ENCODE measurements at places on chromosomes 3 and 15.

- DNase-seq, result no peak
These were observed 238.3 kb upstream of the SLITRK3 start for GRCh38 chr3:165434516-165434915.

GRCh38 chr3:183369117-183369516 is 59.3 kb downstream of the MCF2L2 start:
- DNase-seq, result peak; percentile 99

DNA sequence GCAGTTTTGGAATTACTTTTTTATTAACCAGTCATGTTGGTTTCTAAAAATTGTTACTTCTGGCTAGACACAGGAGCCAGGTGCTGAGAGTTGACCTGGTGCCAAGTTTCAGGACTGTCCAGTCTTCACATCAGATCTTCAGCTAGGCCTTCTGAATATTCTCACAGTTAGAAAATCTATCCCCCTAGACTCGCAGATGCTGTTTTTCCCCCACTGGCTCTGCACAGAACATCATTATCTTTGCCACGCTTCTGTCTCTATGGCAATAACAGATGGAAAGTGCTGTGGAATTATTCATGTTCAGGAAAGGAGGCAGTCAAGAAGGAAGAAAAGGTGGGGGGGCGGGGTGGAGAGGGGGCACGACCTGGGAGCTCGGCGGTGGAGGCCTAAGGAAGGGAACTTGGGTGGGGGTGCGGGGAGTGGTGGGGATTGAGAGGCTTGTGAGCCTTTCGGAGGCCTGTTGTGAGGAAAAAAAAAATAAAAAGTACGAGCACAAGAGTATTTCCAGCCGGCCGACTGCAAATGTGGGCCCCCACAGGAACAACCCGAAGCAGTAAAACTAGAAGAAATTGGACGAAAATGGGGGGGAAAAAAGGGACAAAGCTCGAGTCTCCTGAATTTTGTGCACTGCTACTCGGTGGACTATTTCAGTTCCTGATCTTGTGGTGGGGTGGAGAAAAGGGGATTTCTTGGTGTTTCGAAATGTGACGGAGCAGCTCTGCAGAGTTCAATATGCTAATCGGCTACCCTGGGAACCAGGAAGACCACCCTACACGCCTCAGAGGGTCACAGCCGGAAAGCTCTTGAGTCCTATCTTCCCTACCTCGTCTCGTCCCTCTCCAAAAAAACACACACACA is 1.5 kb upstream of the SKIL start:
- DNase-seq, result peak; percentile 86

GRCh38 chr15:81293728-81294515 is 30.0 kb downstream of the STARD5 start:
- DNase-seq, result peak; percentile 91

DNA sequence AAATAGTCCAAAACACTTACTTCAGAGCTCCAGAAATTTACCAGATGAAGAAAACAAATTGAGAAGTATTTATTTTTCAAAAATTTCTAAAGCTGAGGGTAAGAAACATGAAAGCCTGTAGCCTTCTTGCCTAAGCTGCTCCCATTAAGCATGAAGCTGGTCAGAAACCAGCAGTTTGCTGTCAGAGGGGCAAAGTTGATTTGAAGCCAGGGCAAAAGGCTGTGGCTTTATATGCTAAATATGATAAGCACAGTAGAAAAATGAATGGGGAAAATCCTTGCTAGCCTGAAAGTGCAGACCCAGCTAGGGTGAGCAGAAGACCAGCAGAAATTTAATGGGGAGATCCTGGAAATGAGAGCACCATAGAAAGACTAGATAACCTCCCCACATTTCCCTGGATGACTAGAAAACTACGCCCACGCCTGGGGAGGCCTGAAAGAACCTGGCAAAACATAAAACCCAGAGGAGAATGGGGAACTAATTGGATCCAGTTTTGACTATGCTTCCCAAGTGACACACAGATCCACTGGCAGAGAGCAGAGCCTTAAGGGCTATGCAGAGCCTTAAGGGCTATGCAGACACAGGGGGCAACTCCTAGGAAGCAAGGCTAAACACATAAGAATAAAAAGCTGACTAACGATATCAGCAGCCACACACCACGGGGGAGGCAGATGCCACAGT is 43.0 kb upstream of the HEG1 start:
- no peak for DNase-seq

- DNase-seq, result peak; percentile 53
These were observed 152.2 kb downstream of the IGSF11 start for GRCh38 chr3:118882353-118882947.

DNA sequence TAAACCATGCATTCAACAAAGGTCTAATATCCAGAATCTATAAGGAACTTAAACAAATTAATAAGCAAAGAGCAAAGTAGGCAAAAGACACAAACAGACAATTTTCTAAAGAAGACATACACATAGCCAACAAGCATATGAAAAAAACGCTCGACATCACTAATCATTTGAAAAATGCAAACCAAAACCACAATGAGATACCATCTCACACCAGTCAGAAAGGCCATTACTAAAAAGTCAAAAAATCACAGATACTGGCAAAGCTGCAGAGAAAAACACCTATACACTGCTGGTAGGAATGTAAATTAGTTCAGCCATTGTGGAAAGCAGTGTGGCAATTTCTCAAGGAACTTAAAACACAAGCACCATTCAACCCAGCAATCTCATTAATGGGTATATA is 53.8 kb downstream of the FSIP1 start:
- DNase-seq, result no peak

DNA sequence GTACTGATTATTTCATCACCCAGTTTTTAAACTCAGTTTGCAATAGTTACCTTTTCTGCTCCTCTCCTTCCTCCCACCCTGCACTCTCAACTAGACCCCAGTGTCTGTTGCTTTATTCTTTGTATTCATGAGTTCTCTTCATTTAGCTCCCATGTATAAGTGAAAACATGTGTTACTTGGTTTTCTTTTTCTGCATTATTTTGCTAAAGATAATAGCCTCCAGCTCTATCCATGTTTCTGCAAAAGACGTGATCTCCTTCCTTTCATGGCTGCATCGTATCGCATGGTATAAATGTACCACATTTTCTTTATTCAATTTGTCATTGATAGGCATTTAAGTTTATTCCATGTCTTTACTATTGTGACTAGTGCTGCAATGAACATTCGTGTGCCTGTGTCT is 79.0 kb downstream of the NAALADL2 start:
- DNase-seq, result no peak

DNA sequence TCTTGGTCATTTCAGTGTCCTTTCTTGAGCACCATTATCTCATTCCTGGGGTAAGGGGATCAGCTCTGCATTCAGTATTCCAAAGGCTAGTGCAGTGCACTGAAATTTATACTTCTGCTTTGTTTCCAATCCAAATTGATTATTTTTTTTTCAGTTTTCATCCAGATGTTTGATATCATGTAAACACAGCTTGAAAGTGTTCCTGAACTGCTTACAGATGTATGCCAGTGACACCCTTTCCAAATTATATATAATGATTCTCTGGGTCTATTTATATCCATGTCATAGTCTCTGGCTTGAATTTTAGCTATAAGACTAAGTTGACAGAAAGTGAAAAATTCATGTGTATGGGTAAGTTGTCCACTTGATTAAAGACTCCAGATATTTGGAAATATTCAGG is 11.8 kb upstream of the TNFAIP8L3 start:
- DNase-seq, result no peak

DNA sequence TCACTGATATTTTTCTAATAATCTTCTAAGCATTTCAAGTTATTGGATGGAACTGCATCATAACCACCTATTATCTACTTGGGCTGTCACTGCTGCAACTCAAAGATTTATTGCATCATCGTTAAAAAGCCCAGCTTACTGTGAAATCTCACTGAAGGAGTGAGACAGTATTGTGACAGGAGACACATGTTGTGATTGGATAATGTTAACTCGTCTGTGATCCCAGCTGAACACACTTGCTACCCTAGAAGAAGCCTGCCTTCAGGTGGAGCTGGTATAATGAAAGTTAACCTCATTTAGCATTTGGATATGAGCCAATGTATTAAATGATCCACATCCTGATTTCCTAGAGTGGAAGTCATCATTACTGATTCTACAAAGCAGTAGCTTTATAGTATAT is 138.1 kb downstream of the MAP2K5 start:
- no peak for DNase-seq

- DNase-seq, result no peak
These were observed 216.6 kb upstream of the PRICKLE2 start for GRCh38 chr3:64441861-64442260.

DNA sequence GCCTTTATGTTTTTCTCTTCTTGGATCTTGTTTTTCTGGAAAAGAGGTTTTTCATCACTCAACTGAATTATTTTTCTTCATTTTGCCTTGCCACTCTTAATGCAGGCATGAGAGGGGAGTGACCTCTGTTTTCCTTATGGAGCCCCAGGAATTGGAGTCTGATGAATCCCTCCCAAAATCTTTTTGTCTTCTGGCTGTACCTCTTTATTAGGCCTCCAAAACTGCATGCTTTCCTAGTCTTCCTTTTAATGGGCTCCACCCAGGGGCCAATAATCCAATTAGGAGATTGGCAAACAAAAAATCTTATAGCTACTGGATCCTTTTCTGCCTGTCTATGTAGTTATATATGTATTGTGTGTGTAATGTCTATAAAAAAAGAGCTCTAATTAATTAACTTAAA is 192.4 kb upstream of the PEX5L start:
- DNase-seq, result no peak

DNA sequence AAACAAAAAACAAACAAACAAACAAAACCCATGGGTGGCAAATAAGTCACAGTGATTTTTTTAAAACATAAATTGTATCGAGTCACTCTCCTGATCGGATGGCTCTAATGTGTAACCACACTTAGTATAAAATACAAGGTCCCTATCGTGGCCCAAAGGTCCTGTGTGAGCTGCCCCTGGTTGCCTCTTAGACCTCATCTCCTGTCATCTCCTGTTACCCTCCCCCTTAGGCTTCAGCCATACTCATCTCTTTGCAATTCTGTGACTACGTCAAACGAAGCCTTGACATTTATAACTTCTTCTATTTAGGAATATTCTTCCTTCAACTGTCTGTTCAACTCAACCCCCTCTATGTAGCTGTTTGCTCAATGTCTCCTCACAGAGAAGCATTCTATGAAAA is 43.9 kb upstream of the TTBK2 start:
- DNase-seq, result no peak

GRCh38 chr15:74400313-74400860 is 32.9 kb upstream of the CYP11A1 start:
- no peak for DNase-seq

GRCh38 chr3:160842021-160843005 is 86.3 kb downstream of the PPM1L start:
- no peak for DNase-seq

DNA sequence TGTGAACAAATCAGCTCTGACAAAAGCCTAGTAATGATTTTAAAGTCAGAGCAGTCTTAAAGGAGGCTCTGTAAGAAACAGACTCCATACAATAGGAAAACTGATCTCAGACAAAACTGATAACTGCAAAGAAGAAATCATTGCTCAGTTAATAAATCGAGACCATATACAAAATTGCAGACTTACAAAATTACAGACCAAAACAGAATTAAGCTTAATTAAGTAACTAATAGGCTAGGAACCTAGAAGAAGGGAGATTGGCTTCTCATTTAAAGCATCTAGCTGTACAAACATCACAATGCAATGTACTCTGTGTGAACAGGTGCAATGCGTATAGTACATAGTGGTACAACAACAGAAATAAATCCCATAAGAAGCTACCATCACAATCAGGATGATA is 46.3 kb downstream of the ZBTB20 start:
- no peak for DNase-seq

All from MV-4-11 (cell line).